Stimulated activated CD4-positive, alpha-beta T cell treated with anti-CD3 and anti-CD28 coated beads, Interleukin-1b, Interleukin-23, amount 100 ng/mL, for 4 hours (primary cell): ENCODE measurements at places on chromosomes 5 and 9.

- no peak for DNase-seq
These were observed 10.8 kb downstream of the C9orf50 start for GRCh38 chr9:129610213-129610472.

- DNase-seq = no peak
These were observed at the start of gene LCN12 for GRCh38 chr9:136951541-136952320. Gene LCN12 (plus strand): TSS chr9:136952273. CDS start chr9:136952328, 55 bp downstream.

- DNase-seq = no peak
These were observed 20.3 kb downstream of the C5orf63 start for GRCh38 chr5:127053049-127053448.

GRCh38 chr9:135772056-135772646 lies 70.2 kb downstream of the KCNT1 start:
- DNase-seq = no peak

DNA sequence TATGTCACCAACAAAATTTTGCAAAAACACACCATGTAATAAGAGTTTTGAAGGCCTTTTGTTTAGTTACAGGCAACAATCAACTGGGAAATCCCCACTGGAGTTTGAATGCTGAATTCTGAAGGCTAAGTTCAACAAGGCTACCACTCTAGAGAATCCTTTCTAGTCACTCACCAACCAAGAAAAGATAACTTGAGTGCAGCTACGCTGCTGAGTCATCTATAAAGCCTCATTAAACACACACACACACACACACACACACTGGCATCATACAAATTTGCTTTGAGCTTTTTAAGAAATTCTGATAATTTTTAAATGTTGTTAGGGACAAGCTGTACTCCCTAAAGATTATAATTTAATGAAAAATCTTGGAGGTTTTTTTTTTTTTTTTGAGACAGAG lies 219.6 kb downstream of the DENND1A start:
- DNase-seq = no peak

- DNase-seq = no peak
These were observed 23.8 kb downstream of the GLRA1 start for GRCh38 chr5:151900891-151901290.

DNA sequence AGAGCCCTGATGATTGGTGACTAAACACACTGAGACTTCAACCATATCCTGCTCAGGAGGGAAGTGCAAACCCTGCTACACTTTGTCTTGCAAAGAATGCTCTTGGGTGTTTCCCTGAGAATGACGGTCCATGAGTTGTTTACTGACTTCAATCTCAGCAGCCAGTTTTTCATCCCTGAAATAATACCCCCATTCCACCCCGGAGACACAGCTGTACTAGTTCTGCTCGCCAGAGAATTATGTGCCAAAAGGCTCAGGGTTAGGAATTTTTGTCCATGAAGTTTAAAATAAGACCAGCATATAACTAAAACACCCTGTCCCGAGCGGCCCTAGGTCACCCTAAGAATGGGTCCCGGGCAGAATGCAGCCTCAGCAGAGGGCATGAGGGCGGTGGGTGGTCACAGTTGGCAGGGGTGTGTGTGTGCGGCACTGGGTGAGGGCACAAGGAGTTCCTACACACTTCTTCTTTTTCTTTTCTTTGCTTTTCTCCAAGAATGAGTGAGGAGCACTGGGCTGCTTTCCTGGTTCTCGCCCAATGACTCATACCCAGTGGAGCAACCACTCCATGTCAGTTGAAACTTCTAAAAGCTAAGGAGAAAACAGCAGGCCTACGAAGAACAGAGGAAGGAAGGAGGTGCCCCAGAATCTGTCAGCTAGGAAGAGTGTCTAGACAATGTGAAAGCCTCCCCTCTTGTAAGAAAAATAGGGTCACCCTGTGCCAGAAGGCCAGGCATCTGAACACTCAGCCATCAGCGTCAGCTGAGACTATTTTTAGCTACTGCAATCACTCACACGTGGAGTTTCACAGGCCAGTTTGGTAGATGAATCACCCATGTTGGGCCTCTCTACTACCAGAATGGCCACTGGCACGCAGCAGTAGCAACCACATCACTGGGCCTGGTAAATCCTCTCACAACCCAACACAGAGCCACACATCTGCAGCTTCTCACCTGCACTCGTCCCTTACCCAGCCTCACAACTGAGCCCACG lies 105.9 kb downstream of the DPYSL3 start:
- no peak for DNase-seq

DNA sequence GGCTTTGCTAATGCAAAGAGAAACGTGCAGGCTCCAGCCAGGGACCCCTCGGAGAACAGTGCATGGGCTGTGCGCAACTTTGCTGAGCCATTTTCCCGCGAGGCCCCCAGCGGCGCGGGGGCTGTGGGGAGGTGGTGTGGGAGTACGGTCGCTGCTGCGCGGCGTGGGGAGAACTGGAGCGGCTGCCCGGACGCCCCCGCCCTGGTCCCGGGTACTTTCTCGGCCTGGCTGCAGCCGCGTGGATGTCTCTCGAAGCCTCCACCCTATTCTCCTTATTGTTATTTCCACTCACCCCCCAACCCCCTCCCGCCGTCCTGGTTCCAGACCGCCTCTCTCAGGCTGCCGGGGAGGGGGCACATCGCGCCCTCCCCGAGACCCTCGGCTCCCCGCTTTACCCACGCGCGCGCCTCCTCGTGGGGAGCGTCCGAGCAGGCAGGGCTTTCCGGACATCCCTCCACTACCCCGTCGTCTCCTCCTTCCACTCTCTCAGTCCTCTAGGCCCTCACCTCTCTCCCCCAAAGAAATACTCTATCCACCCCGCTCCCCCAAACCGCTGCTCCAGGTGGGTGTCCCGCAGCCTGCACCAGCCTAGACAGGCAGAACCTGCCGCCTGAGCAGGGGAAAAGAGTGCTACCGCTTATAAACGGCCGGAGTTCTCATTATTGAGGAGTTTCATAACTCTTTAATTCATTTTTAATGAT lies 68.6 kb upstream of the TBCA start:
- DNase-seq = no peak

- no peak for DNase-seq
These were observed 70.5 kb upstream of the RAI14 start for GRCh38 chr5:34585601-34586104.

DNA sequence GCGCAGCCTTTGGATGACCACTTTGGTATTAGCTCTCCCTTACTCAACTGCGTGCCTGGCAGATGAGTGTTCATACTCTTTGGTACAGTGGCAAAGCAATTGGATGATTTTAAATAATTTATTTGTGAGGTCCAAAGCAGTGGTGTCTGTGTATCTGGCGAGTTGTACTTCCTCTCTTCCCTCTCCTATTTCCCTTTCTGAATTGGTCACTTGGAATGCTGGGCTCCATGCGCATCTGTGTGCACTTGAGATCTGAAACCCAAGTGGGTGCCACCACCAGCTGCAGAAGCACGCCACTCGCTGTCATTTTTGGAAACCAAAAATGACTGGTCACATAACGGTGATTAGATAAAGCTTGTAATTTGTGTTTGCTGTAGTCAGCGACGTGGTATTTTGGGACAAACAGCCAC lies 386.0 kb upstream of the KLF4 start:
- no peak for DNase-seq

GRCh38 chr5:102750151-102750834 lies 4.8 kb upstream of the PAM start:
- no peak for DNase-seq

DNA sequence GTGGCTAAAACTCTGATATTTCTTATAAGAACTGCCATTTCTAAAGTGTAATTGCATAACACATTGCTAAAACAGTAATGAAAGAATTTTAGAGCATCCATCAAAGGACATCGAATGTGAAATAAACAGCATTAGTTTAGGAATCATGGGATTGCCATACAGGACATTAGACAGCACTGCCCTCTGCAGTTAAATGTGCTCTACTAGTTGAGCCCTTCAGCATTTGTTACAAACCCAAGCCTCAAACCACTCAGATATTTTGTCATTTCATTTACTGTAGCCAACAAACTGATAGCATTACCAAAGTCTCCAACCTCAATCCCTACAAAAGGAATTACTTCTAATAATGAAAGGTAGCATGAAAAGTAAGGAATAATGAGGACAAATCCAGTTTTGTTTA lies 116.8 kb upstream of the COX7C start:
- no peak for DNase-seq

DNA sequence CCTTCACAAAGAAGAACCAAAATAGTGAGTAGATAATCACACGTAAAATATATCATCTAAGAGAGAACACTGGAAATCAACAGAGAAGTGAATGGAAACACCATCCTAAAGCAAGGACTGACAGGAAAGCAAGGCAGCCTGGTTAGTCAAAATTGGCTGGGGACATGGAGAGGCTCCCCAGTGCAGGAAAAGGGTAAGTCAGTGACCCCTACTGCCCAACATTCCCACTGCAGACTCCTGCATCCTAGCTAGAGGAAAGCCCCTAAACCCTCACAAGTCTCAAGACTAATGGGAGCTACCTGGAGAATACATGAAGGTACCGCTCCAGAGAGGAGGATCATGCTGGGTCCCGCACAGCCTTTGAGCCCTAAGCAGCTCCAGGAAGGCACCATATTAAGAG lies 60.1 kb downstream of the ZDHHC21 start:
- DNase-seq = no peak

GRCh38 chr5:31133488-31133887 lies 60.0 kb upstream of the CDH6 start:
- no peak for DNase-seq

DNA sequence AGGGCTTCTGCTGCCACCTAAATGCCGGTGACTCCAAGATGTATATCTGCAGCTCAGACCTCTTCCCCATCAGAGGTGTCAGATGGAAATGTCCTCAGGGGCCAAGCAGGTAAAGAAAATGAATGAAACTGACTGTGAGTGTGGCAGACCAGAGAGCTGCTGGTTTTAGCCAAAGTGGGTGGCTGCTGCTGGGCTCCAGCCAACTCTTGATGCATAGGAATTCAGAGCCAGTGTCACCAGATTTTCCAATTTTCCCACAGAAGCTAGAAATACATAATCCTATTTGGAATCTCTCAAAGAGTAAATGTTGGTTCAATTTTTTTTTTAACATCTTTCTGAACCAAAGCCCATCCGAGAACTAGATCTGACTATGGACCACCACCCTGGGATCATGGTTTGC lies 161.2 kb upstream of the SPRY4 start:
- DNase-seq = no peak

- DNase-seq = no peak
These were observed 772.0 kb upstream of the FAM174A start for GRCh38 chr5:99763021-99763774.

DNA sequence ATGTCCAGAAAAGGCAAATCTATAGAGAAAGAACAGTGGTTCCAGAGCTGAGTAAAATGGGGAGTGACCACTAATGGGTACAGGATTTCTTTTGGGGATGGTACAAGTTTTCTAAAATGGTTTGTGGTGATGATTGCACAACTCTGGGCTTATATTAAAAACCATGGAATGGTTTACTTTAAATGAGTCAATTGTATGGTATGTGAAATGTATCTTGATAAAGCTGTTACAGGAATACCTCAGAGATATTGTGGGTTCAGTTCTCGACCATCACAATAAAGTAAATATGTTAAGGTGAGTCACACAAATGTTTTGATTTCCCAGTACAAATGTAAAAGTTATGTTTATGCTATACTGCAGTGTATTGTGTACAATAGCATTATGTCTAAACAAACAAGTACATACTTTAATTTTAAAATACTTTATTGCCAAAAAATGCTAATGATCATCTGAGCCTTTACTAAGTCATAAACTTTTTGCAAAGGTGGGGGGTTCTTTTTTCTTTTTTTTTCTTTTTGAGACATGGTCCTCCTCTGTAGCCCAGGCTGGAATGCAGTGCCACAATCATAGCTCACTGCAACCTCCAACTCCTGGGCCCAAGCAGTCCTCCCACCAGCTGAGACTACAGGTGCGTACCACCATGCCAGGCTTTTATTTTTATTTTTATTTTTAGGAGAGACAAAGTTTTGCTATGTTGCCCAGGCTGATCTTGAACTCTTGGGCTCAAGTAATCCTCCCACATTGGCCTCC lies 65.9 kb downstream of the SHOC1 start:
- DNase-seq = no peak

- DNase-seq = no peak
These were observed 16.6 kb upstream of the EGFL7 start for GRCh38 chr9:136645903-136646754.

GRCh38 chr9:35658137-35658967 lies at the start of gene CCDC107:
Gene CCDC107 (plus strand): TSS chr9:35658292. CDS start chr9:35658380, 88 bp downstream.
- DNase-seq = peak; percentile 74

- DNase-seq = no peak
These were observed 664 bp upstream of the IL11RA start for GRCh38 chr9:34651321-34651720.

GRCh38 chr5:168072665-168073064 lies 218.8 kb upstream of the WWC1 start:
- DNase-seq = no peak

DNA sequence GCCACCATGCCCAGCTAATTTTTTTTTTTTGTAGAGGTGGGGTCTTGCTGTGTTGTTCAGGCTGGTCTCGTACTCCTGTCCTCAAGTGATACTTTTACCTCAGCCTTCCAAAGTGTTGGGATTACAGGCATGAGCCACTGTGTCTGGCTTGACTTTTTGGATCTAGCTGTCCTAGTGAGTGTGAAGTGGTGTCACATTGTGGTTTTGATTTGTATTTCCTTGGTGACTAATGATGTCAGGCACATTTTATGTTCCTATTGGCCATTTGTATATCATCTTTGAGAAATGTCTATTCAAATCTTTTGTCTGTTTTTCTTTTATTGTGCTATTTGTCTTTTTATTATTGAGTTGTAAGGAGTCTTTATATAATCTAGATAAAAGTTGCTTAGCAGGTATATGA lies 53.5 kb upstream of the MCCC2 start:
- no peak for DNase-seq
